CD14-positive monocyte (primary cell): ENCODE measurements at places on chromosomes 16 and 17.

GRCh38 chr17:55969562-55970324 is 183.5 kb upstream of the ANKFN1 start:
- no peak for DNase-seq

DNA sequence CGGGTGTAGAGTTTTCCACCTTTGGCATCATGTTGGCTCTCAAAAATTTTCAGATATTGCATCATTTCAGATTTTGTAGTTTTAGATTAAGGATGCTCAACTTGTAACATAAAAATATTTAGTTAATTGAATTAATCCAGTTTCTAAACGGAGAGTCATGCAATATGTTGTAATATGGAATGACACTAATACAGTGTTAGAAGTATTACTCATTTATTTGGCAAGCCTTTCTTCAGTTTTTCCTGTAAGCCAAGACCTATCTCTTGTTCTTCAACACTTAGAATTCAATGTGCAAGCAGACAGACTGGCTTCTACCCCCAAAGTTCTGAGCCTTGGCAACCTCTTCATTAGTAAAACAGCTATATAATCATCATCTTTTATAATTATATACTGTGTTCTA is 985.0 kb upstream of the GOT2 start:
- DNase-seq = no peak

- DNase-seq = no peak
Measured at GRCh38 chr16:76947749-76948148, 243.2 kb upstream of the MON1B start.

DNA sequence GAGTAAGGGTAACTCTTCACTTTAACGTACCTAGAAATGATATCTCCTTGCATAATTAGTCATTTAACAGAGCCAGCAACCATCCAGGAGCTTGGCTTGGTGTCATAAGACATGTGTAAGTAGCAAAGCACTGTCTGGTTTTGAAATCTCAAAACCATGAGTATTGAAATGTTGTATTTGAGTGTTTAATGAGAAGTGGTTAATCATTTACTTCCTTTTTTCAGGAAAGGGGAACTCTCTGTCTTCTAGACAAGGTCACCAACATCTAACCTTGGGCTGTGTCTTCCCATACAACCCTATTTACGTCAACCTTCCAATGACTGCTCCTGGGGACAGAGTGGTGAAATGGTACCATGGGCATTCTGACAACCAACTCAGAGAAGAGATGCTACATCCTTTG is 27.1 kb downstream of the PMP22 start:
- peak; percentile 80 for DNase-seq

- DNase-seq = no peak
Measured at GRCh38 chr17:50972577-50972976, 106.4 kb upstream of the TOB1 start.

DNA sequence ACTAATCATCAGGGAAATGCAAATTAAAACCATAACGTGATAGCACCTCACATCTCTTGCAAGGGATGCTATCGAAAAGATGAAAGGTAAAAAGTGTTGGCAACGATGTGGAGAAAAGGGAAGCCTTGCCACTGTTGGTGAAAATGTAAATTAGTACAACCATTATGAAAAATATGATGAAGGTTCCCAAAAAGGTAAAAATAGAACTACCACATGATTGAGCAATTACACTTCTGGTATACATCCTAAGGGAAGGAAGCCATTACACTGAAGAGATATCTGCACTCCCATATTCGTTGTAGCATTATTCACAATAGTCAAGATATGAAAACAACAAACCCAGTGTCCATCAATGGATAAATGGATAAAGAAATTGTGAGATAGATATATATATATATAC is 21.5 kb downstream of the ABCA10 start:
- DNase-seq = peak; percentile 21

DNA sequence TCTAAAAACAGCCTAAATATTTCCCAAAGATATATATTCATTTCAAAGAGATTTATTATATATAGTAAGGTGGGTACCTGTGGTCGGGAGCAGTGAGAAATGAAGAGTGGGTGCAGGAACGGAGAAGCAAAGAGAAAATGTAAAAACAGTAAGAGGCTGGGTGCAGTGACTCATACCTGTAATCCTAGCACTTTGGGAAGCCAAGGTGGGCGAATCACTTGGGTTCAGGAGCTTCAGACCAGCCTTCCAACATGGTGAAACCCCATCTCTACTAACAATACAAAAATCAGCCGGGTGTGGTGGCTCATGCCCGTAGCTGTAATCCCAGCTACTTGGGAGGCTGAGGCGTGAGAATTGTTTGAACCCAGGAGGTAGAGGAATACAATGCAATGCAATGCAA is 257.1 kb downstream of the BCAS3 start:
- DNase-seq = no peak
